ENCODE measurements at places on chromosomes 7 and 10.

- DNase-seq: no peak
These were observed 542.9 kb upstream of the GALNT17 start for GRCh38 chr7:70589010-70589409.

GRCh38 chr10:99612167-99612831 lies 7.9 kb downstream of the SLC25A28 start:
- no peak for DNase-seq

- no peak for DNase-seq
These were observed 4.5 kb upstream of the ASB10 start for GRCh38 chr7:151191544-151191943.

GRCh38 chr7:44482502-44483485 lies 7.7 kb downstream of the NUDCD3 start:
- DNase-seq: no peak

Measured in T-helper 1 cell (primary cell).